Fibroblast of skin of left quadriceps (primary cell): ENCODE measurements at places on chromosomes 12 and 14.

GRCh38 chr12:102618197-102618877 is 138.0 kb upstream of the IGF1 start:
- DNase-seq: no peak

DNA sequence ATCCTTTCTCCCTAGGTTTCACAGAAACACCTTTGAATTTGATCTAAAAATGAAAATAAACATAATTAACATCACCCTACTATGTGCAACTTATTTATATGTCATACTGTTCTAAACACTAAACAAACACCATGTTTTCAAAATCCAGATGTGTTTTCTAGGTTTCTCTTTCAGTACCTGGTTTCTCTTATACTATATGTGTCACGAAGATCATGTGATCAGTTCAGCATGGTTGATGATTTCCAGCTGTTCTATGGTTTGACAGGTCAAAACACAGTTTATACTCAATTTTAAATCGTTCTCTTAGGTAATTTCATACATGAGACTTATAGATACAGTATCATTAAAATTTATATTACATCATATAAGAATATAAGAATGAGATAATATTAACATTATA is 373.1 kb downstream of the SOX5 start:
- DNase-seq: no peak

DNA sequence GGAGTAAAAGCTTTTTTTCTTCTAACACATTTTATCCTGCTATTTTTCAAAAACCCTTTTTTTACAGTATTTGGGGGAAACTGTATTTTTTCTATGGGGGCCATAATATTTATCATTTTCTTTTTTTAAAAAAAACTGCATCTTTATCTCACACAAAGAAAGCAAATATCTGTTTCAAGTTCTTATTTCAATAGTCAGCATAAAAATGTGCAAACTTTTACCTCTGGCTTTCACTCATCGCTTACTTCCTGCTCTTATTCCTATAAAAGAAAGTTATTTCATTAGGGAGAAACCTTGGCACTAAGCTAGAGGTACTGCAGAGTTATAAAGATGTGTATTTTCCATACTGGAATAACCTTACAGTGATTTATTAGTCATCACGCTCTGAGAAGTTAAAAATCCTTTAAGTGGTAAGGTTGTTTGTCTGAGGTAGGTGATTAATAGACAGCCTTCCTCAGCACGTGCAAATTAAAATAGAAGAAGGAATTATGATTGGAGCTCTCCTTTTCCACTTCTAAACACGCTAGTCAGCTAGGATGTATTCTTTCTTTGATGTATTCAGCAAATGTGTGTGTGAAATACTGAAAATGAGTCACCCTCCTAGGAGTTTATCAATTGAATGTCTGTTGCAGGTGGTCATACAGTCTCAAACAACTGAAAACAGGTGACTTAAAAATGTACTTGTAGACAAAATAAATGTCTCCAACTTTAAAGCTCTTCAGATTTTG is 461.0 kb downstream of the GXYLT1 start:
- DNase-seq: no peak

DNA sequence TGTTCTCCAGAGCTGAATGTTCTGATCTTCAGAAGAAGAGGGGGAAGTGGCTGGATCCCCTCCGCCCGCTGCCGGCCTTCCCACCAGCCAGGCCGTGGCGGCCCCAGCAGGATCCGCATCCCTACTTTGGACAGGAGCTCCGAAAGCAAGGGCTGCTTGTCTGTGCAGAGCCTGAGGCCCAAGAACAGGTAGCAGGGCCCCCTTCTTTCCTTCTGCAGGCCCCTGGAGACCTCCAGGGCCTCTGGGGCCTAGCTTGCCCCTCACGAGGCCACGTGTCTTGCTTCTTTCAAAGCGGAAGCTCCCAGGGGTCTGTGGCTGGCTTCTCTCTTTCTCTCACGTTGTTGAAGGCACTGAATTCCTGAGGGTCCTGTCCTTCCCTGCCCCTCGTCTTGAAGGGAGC is 13.2 kb downstream of the PGF start:
- DNase-seq: no peak

- DNase-seq: no peak
Measured at GRCh38 chr14:105138021-105138541, 30.5 kb downstream of the JAG2 start.

- no peak for DNase-seq
Measured at GRCh38 chr12:14194572-14194971, 170.9 kb upstream of the ATF7IP start.

DNA sequence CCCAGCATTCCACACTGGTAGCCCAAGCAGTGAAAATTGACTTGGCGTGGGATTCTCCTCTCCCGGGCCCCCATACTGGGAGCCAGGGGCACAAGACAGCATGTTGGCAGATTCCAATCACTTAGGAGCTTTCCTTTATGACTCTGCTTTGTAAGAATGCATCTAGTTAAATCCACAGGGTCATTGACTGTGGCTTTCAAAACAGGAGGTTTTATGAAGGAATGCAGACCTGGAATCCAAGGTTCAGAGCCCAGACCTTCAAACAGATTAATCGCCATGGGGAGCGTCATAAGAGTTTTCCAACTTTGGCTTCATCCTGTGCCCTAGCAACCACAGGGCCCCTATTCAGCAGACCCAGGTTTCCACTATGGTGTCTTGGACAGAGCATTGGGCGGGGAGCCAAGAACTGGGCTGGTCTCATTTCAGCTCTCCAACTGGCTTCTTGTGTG is 76.4 kb upstream of the RMST start:
- no peak for DNase-seq

DNA sequence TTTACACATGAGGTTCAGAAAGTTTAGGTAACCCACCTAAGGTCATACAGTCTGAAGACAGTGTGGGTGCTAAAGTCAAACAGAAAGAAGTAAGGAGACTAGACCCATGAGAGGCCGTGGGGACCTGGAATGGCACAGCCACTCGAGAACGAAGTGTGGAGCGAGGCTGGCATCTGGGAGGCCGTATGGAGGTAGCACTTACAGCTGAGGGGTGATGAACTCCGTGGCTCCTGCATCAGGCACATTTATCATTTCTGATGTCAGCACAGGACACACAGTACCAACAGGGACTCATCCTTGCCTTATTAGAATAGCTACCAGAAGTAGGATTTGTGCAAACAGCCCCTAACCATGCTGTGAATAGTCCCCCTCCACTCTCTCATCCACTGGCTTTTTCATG is 30.5 kb downstream of the CRACR2A start:
- no peak for DNase-seq

GRCh38 chr12:91368613-91369012 is 186.0 kb upstream of the DCN start:
- no peak for DNase-seq

DNA sequence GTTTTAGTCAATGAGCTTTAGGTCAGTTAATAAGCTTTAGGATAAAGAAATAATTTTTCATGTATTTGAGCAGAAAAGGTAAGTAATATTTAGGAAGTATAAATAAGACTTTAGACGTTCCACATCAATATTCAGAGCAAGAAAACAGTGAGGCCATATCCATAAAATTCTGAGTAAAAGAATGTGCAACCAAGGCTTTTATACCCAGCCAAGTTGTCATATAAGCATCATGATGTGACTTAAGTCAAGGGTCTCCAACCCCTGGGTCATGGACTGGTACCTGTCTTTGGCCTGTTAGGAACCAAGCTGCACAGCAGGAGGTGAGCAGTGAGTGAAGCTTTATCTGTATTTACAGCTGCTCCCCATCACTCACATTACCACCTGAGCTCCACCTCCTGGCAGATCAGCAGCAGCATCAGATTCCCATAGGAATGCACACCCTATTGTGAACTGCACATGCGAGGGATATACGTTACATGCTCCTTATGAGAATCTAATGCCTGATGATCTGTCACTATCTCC is 74.1 kb downstream of the ZNF664 start:
- DNase-seq: no peak
